Tracheal epithelial cell (primary cell): ENCODE measurements at places on chromosomes 1 and 21. TPM values are rescaled to one million over a fixed set of nuclear protein-coding genes. Genes with fewer than 3 reads are reported as not detected.

SPTA1 gene
- not detected in 2 replicates for total RNA-seq

SPRR2A gene
- 1.9 and 3.0 TPM in 2 replicates for total RNA-seq

STYXL2 gene
- total RNA-seq = under 0.01 TPM in 1 of 2 replicates, not detected in the other

CFAP141 gene
- total RNA-seq = not detected in 2 replicates

LCE2A gene
- not detected in 2 replicates for total RNA-seq

CGN gene
- total RNA-seq = 3.4 and 4.6 TPM in 2 replicates
